ENCODE measurements at places on chromosomes 3 and 15. TPM values are rescaled to one million over a fixed set of nuclear protein-coding genes. Genes with fewer than 3 reads are reported as not detected.

The FAM227B gene
- 6.4 TPM for total RNA-seq

The CLRN1 gene
- not detected for total RNA-seq

The DAZL gene
- total RNA-seq, result not detected

DNA sequence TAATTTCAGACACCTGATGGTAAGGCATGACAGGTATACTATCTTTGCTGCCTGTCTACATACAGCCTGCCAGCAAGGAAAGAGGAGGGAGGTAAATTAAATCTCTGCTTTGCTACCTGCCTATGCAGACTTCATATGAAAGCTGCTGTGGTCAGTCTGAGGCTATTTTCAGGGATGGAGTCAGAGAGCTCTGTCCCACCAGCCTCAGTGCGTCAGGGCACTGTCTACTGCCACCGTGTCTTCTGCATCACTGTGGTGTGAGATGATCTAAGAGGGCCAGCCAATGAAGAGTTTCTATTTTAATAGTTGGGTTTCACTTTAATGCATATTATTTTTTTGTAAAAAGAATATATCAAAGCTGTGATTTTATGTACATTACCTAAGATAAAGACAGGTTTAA lies 125.6 kb downstream of the CADPS start:
- DNase-seq, result no peak

- peak; percentile 72 for DNase-seq
These were observed 691.7 kb upstream of the CBLB start for GRCh38 chr3:106560451-106560966.

GRCh38 chr3:14646131-14646573 lies 5.4 kb upstream of the CCDC174 start:
- DNase-seq, result no peak

DNA sequence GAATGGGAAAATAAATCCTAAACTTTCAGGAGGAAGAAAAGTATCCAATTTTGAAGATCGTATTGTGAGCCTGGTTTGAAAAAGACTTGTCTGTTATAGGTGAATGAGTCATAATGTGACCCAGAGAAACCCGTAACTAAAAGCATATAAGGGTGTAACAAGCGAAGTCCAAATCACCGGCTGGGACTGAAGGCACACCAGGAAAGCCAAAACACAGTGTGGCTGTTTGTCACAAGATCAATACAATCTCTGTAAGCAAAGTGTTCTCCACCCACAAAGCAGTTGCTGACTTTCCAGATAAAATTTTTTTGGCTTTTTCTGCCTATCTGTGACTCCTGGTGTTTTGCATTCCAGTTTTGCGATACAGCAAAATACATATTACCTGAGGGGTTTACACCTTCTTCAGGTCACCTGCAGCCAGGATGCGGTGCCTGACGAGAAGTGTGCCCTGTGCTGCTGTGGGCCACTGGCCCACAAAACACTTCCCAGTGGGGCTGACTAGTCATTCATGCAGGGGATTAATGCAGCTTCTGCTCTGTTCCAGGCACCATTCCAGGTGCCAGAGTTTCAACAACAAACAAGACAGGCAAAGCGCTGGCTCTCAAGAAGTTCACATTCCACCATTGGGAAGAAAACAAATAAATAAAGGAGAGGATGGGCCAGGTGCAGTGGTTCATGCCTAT lies 14.4 kb downstream of the HES1 start:
- peak; percentile 21 for DNase-seq

- no peak for DNase-seq
These were observed 44.5 kb upstream of the MAGI1 start for GRCh38 chr3:66083096-66083678.

DNA sequence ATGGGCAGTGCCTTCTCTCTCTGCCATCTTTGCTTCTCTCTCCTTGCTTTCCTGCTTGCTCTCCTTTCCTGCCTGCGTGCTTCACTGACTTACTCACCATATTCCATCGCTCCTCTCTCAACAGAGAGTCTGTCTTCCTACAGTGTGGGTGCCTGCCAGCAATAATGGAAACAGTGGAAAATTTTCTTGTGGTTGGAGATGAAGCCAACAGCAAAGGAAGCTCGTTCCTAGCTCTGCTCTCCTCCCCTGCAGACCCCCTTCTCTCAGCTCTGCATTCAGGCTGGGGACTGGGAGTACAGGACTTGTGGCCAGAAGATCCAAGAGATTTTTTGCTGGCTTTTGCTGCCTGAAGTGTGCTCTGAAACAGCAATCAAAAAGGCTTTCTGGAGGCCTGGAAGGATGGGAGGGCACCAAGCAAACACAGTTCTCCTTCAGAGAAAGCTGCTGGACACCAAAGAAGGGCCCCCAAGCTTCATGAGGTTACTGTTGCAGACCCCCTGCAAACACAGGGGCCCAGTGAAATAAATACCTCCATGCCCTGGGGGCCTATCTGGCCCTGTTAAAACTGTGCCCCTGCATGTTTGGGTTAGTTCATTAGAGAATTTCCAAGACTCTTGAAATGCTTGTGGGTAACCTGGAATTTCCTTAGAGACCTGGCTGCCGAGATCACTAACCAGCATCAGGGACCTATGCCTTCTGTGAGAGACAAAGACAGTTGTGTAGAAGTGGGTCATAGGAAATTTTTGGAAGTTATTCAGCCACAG lies 149.9 kb upstream of the RASGRP1 start:
- DNase-seq, result peak; percentile 99

GRCh38 chr3:157918402-157918801 lies 187.8 kb downstream of the SHOX2 start:
- DNase-seq, result no peak

Data from RPMI7951 (cell line).